ENCODE measurements at places on chromosomes 13 and 19. TPM values are rescaled to one million over a fixed set of nuclear protein-coding genes. Genes with fewer than 3 reads are reported as not detected.

DNA sequence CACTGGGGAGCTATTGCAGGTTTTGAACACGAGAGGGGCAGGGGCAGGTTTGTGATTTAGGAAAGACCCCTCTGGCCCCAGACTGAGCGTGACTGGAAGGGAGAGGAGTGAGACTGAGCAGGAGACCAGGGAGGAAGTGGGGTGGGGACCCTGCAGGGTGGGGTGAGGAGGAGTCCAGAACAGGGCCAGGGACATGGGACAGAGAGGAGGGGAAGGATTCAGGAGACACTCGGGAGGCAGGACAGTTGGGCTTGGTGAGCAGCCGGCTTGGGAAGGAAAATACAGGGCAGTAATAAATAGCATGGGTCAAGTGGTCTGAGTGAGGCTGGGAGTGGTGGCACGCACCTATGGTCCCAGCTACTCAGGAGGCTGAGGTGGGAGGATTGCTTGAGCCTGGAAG, 9.4 kb downstream of the FOSB start:
- peak overlapping the region; percentile 84 for H3K4me3 ChIP-seq
- peak overlapping the region; percentile 81 for H3K27ac ChIP-seq
- H3K27me3 ChIP-seq = peaks cover 3% of the 10 kb centered on the region
- peaks cover 5% of the 10 kb centered on the region for H3K36me3 ChIP-seq
- H3K4me1 ChIP-seq = peaks cover 53% of the 10 kb centered on the region
- no peak for DNase-seq

DNA sequence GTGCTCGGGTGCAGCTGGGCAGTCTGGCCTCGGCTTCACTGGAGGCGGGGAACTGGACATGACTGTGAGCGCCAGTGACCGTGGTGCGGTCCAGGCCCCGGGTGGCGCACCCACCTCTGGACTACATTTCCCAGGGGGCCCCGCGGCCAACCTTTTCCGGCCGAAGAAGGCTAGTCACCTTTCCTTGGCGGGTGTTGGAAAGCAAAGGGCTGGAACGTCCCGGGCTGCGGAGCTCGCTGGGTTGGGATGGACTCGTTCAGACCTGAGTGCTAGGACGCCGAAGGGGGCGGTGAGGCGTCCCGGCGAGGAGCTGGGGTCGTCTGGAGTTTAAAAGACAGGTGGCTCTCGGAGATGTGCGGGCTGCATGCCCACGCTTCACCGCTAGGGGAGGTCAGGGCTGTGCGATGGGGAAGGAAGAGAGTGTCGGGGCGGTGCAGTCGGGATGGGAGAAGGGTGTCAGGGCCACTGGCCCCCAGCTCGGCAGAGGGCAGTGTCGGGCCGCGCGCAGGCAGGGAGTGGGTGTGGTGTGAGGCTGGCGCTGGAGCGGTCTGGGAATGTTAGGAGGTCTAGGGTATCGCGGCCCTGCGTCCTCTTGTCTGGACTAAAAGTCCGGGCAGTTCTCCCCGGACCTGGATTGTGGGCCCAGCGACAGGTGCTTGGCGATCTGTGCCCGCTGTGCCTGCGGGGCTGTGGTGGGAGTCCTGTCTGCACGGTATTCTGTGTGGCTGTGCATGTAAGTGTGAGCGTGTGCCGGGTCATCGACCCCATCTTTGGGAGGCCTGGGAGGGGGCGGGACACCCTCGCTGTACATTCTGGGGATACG, 57.1 kb downstream of the ZNF568 start:
- DNase-seq = peak; percentile 81
- H3K27ac ChIP-seq = peak overlapping the region; percentile 95
- H3K4me1 ChIP-seq = peaks cover 8% of the 10 kb centered on the region

DNA sequence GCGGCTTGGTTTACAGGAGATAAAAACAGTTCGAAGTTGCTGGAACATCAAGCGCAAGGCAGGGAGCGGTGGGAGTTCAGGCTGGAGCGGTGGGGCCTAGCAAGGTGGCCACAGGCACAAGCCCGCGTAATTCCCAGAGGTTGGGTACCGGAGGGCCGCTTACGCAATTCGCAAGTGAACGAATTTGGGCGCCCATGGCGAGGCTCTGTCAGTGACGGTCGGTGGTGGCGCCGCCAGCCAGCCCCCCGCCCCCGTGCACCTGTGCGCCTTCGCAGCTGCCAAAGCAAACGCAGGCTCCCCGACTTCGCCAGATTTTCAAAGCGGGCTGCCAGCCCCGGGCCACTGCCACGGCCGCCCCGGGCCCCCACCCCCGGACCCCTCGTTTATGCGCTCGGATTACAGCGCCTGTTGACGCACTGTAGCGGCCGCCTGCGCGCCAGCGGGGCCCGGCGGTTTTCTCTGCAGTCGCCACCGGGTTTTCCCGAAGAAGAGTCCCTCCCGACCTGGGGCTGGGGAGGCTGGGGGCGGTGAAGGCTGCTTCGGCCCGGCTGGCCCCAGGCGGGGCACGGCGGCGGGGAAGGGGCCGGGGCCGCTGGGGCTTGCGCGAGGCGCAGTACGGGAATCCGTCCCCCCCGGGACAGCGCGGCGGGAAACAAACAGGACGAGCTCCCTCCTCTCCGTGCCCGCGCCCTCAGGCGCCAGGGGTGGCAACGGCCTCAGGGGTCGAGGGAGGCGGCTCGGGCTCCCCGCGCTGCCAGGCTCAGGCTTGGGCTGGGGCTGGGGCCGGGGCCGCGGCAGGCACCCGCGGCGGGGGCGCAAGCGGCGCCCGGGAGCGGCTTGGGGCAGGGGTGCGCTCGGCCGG, 709 bp downstream of the N4BP2L1 start:
- peak; percentile 82 for DNase-seq
- H3K4me1 ChIP-seq = peaks cover 40% of the 10 kb centered on the region
- H3K27me3 ChIP-seq = no peaks in the 10 kb centered on the region

FAM83E gene
- 13.7 TPM for total RNA-seq

MEGF8 gene
- total RNA-seq = 12.1 TPM

PSG11 gene
- not detected for total RNA-seq

All from natural killer cell treated with Interleukin-12 subunit alpha and Interleukin-12 subunit beta and Interleukin-15 and Interleukin-18, amount 100 ng/mL, for 72 hours (primary cell).